ENCODE measurements at places on chromosomes 3 and 15.

DNA sequence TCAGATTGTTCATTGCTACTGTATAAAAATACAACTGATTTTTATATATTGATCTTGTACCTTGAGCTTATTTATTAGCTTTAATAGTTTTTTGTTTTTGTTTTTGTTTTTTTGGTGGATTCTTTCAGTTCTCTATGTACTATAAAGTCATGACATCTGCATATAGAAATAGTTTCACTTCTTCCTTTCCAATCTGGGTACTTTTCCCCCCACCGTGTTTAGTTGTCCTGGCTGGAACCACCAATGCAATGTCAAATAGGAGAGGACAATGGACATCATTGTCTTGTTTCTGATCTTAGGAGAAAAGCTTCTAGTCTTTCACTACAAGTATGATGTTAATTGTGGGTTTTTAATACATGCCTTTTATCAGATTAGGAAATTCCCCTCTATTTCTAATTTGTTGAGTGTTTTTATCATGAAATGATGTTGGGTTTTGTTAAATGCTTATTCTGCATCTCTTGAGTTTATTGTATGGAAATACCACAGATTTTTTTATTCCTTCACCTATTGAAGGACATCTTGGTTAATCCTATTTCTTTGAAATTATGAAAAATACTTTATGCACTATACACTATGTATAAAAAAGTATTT is 2.8 kb upstream of the XCR1 start:
- DNase-seq: no peak

DNA sequence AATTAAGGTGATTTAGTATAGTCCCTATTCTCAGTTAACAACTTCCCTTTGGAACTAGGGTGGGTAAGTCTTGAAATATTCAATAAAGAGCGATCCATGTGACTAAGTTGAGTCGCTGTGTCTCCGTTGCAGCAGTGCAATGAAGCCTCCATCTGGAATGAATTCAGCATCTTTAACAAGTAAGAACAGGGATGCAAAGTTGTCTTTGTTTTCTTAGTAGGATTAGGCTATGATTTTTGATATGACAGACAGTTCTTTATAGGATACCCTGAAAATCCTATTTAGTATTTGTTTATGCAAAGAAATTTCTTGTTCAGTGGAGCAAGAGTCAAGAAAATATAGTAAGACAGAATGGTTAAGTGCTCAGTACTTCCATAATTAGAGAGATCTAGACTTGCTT is 52.7 kb downstream of the RBMS3 start:
- no peak for DNase-seq

DNA sequence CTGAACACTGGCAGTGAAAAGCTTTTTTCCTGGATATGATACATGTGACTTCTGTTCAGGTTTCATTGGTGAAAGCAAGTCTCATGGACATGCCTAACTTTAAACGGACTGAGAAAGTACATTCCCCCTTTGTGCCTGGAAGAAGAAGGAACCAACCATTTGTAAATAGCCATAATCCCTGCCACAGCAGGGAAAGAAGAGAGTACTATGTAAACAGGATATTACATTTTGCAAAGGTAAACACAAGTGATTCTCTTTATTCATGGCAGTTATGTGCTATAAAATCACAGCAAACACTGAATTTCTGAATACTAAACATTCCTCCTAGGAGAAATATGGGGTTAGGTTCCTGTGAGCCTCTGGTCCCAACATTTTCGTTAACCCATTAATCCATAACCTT is 46.8 kb downstream of the PRICKLE2 start:
- no peak for DNase-seq

DNA sequence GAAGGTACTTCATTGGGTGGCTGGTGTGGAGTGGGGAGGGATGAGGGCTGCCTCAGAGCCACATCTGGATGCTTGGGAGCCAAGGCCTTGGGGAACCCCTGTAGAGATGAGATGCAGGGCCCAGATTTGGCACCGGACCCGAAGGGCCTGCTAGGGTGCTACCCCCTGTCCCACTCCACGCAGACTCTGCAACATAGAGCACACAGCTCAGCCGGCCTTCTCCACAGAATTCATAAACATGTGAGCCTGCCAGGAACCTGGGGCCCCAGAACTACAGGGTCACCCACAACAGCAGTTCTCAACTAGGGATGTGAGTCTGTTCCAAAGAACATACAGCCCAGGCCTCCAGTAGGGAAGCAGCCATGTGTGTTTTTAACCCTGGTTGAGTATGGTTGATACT is 62.8 kb downstream of the LRIG1 start:
- no peak for DNase-seq

DNA sequence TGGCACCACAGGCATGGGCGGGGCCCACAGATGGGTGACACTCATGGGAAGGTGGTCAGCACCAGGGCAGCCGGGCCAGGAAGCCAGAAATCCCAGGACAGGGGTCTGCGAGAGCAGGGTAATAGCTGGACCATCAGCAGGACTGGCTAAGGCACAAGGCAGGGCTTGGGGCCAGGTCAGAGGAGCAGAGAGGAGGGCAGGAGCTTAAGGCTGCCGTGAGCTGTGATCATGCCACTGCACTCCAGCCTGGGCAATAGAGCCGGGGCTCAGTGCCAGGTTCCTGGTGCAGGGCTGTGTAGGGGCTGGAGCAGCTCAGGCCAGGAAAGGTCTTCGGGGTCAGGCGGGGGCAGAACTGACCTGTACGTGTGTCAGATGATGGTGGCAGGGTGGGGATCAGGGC is 64.2 kb upstream of the LINGO1 start:
- DNase-seq: no peak

GRCh38 chr3:35644451-35644850 is 5.1 kb downstream of the ARPP21 start:
- DNase-seq: no peak

GRCh38 chr3:61563313-61564271 is 2.2 kb downstream of the PTPRG start:
- DNase-seq: no peak

DNA sequence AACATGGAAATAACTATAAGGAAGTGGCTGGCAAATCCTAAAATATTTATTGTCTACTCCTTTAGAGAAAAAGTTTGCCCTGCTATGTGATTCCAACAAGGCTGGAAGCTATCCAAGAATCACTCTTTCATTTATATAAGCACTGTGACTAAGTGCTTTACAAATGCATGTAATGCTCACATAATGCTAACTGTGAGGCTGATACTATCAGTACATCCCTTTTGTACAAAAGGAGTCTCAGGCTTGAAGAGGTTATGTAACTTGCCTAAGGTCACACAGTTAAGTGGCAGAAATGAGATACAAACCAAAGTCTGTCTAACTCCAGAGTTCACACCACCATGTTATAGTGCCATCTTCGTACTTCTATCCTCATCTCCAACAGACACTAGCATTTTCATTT is 17.0 kb downstream of the TOPBP1 start:
- DNase-seq: no peak

DNA sequence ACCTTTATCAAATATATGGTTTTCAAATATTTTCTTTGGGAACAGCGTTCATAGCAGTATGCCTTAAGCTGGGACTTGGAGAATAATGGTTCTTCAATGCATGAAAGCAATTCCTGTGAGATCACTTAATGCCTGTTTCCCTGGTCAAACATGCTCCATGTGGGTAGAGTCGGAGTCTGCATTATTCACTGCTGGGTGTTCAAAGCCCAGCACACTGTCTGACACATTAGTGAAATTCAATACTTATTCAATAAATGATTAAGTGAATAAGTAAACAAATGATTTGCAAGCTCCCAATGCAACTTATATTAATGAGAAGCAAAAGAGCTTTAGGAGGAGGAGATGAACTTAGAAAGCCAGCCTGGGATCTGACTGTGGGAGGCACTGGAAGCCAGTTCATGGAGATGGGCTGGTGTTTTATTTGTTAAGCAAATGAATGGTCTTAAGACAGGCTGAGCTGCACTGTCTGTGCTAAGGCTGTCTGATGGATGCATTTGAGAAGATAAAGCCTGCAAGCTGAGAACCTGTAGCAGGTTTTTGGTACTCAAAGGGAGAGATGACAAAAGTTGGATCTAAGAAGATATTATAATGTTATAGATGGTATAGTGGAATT is 490.8 kb downstream of the MCTP2 start:
- no peak for DNase-seq

GRCh38 chr3:133238015-133238414 is 161.8 kb upstream of the BFSP2 start:
- DNase-seq: no peak

DNA sequence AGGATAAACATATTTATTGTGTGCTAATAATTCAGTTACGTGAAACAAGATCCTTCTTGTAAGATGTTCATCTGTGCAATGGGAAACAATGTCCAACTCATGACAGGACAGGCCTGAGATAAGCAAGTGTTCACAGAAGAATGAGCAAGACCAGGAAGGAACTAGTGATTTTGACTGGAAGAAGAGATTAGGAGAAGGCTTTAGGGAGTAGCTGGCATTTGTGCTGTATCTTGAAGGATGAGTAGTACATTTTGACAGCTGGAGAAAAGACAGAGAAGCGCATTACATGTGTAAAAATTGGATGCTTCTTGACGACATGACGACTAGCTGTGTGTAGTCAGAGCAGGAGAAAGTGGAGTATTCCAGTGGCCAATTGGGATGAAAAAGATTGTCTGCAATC is 48.4 kb downstream of the GBE1 start:
- no peak for DNase-seq

- DNase-seq: no peak
These were observed 263.9 kb upstream of the STT3B start for GRCh38 chr3:31268868-31269267.

GRCh38 chr3:155504682-155505081 is 211.2 kb upstream of the STRIT1 start:
- no peak for DNase-seq

DNA sequence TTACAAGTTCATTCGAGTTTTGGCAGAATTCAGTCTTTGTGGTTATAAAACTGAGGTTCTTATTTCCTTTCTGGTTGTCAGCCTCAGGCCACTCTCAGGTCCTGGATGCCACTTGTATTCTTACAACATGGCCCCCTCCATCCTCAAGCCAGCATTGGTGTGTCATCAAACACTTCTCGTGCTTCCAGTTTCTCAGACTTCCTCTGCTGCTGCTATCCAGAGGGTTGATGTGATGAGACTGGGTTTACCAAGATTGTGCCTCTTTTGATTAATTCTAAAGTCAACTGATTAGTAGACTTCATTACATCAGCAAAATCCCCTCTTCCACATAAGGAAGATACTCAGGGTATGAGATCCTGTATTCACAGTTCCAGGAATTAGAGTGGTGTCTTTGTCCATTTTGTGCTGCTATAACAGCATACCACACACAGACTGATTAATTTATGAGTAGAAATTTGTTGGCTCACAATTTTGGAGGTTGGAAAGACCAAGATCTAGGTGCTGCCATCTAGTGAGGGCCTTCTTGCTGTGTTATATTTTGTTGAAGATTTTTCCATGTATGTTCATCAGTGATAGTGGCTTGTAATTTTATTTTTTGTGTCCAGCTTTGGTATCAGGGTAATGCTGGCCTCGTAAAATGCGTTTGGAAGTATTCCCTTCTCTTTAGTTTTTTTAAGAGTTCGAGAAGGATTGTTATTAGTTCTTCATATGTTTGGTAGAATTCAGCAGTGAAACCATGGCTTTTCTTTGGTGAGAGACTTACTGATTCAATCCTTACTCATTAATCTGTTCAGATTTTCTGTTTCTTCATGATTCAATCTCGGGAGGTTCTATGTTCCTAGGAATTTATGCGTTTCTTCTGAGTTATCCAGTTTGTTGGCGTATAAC is 11.1 kb downstream of the LRCH3 start:
- DNase-seq: no peak

- no peak for DNase-seq
These were observed 42.9 kb downstream of the ADCY5 start for GRCh38 chr3:123405936-123406510.

Data from stimulated activated CD4-positive, alpha-beta T cell treated with anti-CD3 and anti-CD28 coated beads, TNF-alpha, amount 100 ng/mL, for 24 hours (primary cell).